ENCODE measurements at places on chromosomes 7 and 10. TPM values are rescaled to one million over a fixed set of nuclear protein-coding genes. Genes with fewer than 3 reads are reported as not detected.

Gene PLAU
- 29.1 TPM for total RNA-seq

Gene OIT3
- 2.9 TPM for total RNA-seq

Gene MGAM2
- 0.20 TPM for total RNA-seq

Gene NEUROD6
- total RNA-seq = 0.30 TPM

Gene MSS51
- 9.1 TPM for total RNA-seq

Gene CYP3A4
- total RNA-seq = 2.6 TPM

Gene AGR2
- total RNA-seq = 21.7 TPM

Gene TAS2R5
- 2.8 TPM for total RNA-seq

Gene SPDYE2
- total RNA-seq = not detected

Gene GALNT17
- total RNA-seq = 6.3 TPM

Gene EVX1
- not detected for total RNA-seq

Gene CYP26C1
- total RNA-seq = not detected

Gene ABCC2
- total RNA-seq = 2.1 TPM

Gene PROSER2
- 4.9 TPM for total RNA-seq

Gene FANK1
- total RNA-seq = 3.1 TPM

DNA sequence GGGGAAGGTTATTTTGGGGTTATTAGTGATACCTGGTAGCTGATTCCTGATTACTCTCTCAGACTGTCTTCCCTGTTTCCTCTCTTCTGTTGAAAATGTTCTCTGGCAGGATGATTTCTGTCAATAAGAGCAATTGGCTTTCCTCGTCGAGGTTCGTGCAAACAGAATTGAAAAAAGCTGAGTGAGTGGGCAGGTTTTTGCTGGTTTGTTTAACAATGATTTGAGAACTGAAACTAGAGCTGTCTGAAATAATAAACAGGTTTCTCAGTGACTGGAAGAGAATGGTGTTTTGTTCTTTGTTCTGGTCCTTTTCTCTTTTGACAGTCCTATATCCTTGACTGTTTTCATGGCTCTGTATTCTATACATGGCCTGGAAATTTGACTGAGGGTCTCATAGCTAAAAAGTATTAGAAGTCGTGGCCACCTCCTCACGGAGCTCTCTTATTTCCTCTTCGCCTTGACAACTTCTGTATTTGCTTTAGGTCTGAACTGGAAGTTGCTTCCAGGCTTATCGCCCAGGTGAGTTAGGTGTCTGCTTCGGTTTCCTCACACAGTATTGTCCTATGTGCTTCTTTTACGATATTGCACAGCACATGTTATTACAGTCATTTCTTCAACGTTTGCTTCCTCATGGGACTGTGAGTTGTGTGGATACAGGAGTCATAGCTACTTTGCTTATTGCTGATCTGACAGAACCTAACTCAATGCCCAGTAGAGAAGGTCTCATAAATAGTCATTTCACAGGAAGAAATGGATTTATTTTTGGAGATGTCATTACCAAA lies 403.6 kb downstream of the NRG3 start:
- no peak for DNase-seq

DNA sequence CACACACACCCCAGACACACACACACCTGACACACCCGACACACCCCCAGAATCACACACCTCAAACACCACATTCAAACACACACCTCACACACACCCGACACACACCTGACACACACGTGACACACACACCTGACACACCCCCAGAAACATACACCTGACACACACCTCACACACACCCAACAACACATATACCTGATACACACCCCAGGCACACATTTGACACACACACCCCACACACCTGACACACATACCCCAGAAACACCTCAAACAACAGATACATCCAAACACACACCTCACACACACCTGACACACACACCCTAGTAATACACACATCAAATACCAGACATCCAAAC lies 652 bp upstream of the CALY start:
- no peak for DNase-seq

- no peak for DNase-seq
Measured at GRCh38 chr10:116113721-116114501, 159.1 kb downstream of the GFRA1 start.

- no peak for DNase-seq
Measured at GRCh38 chr7:71497256-71497946, 365.5 kb downstream of the GALNT17 start.

GRCh38 chr7:158657189-158657746 lies 47.3 kb downstream of the NCAPG2 start:
- DNase-seq = no peak

GRCh38 chr7:140714331-140715040 lies 18.0 kb downstream of the NDUFB2 start:
- no peak for DNase-seq

- no peak for DNase-seq
Measured at GRCh38 chr7:4834601-4835397, 27.0 kb downstream of the PAPOLB start.

DNA sequence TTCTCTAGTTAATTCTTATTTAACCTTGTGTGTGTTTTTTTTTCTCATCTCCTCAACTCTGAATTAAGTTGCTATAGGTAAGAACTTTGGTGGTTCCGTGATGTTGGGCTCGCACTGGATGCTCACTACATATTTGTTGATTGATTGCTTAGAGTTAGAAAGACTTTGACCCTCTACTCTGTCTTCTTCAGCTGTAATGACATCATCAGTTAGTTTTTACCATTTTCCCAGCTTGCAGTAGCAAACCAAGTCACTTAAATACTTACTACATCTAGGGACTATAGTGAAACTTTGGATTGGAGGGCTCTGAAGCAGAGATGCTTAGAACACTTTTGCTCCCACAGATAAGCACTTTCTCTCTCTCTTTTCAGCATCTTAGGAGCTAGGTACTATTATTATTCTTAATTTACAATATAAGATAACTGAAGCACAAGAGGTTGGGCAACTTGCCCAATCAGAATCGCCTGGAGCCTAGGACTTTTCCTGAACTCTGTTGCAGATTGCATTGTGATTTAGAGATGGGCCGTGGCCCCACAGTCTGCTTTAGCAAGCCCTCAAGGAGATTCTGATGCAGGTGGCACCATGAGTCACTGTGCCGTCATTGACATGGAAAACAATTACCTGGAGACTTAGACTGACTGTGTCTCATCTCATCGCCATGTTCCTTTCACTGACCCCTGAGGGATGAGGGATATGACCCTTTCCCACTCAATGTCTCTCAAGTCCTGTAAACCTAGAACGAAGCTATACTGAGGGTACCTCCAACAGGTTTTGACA lies 471.9 kb upstream of the PODXL start:
- DNase-seq = no peak

DNA sequence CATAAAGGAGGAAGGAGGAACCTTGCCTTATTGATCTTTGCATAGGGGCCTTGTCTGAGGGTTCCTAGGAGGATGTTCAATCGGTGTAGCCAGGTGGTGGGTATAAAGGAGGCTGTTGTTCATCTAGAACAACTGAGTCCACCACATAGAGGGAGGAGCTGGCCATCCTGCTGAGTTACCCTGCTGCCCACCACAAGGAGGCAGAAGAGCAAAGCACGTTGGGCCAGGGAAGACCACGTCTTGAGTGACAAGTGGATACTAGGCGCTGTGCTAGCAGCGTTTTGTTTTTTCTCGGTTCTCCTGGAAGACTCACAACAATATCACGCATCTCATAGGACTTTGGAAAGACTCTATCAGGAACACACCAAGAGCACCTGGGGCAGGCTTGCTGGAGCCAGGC lies 20.0 kb downstream of the FOXI2 start:
- DNase-seq = no peak

DNA sequence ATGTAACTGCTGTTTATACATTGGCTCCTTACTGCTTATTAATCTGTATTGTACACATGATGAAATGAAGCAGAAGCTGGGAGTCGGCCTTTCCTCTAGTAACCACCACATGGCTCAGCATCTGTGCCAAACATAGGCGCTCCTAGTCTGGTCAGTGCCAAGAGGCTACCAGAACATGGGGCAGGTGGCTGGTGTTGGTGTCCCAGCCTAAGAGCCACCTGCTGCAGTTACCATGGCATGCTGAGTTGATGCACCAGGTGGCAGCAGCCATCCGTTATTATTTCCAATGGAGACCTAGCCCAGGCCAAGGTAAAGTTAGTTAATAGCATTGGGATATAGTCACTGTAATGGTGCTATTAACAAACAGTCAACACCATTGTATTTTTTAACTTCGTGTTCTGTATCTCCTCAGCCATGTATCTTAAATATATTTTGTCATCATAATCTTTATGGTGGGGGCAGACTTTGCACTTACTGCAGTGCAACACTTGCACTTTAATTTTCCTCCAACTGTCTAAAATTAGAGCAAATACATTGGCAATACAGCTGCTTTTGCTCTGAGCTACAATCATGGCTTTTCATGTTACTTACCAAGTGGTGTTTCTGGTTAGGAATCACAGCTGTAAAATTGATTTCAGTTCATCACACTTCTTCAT lies 33.1 kb downstream of the HBP1 start:
- DNase-seq = no peak

- DNase-seq = no peak
Measured at GRCh38 chr7:63065684-63066083, 933.0 kb upstream of the ZNF722 start.

DNA sequence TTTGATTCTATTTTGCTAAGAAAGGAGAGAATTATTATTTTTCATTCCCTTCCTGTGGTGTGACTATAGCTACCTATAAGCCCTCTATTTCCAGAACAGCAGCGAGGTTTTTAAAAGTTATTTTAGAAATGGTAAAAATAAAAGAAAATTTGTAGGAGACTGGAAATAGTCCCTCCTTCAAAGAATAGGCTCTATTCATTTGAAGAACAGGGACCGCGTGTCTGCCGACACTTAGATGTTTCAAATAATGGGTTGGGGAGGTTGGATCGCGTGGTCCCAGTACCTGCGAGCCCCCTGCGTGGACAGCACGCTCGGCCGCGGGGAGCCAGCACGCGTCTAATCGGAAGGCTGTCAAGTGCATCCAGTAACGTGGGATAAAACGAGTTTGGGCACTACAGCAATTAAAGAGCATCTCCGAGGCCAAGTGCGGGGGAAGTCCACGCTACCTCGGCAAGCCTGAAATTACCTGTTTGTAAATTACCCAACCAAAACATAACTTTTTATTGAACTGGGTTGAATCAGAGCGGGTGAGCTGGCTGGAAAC lies 1.0 kb downstream of the CACNA2D1 start:
- no peak for DNase-seq

GRCh38 chr10:69344591-69345252 lies 66.4 kb downstream of the HK1 start:
- DNase-seq = no peak

DNA sequence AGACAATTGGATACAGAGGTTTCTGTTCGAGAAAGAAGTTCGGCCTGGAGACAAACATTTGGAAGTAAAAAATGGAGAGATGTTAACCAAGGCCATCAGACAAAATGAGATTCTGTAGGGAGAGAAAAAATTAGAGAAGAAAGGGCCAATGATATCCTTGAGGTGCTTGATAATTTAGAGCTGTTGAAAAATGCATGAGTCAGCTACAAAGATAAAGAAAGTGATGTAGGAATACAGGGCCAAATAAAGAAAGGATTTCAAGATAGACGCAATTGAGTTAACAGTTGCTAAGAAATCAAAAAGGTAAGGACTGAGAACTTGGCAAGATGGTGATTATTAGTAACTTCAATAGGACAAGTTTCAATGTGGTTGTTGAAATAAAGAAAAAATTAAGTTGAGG lies 384.2 kb upstream of the SEMA3A start:
- DNase-seq = no peak

DNA sequence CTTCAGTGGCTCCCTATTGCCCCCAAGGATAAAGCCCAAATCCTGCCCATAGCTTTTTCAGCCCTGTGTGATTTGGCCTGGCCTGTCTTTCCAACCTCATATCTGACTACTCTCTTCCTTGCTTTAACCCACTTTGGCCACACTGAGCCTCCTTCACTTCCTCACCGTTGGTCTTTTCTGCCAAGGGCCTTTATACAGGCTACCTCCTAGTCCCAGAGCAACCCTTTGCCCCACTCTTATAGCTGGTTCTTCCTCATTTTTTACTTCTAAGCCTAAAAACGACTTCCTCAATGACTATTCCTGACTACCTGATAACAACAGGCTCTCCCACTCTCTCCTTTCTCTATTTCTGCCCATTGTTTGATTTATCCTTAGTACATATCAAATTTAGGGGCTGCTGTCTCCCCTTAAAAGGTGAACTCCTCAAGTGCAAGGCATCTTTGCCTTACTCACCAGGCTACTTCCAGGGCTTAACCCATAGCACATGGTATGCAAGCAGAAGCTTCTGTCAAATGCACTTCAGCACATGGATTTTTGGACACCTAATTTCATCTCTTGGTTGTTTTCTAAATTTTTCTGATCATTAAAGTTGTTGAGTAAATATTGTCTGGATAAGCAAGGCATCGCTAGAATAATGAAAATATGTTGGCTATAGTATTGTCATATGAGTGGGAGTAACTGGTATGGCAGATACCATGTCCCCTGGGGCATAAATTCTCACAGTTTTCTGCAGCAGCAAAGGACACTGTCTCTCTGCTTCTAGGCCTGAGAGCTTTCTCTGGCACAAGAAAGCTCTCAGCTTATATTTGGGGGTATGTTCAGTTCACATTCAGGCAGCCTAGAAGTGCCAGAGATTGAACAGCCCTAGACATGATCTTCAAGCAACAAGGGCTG lies 201.5 kb upstream of the GPR26 start:
- no peak for DNase-seq

DNA sequence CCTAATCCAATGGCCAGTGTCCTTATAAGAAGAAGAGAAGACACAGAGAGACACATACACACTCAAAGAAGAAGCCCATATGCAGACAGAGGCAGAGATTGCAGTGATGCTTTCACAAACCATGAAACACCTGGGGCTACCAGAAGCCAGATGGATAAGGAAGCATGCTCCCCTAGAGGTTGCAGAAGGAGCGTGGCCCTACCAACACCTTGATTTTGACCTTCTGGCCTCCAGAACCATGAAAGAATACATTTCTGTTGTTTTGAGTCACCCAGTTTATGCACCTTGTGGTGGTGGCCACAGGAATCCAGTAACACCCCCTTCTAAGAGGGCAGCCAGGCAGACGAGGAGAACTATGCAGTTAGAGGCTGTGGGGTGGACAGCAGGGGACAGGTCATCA lies 43.5 kb downstream of the AOC1 start:
- DNase-seq = no peak

- DNase-seq = no peak
Measured at GRCh38 chr7:83870515-83870914, 221.6 kb upstream of the SEMA3E start.

- peak; percentile 52 for DNase-seq
Measured at GRCh38 chr10:124197371-124198124, 104.2 kb upstream of the CHST15 start.

- DNase-seq = no peak
Measured at GRCh38 chr7:140358412-140359051, 39.8 kb downstream of the SLC37A3 start.

- no peak for DNase-seq
Measured at GRCh38 chr7:127782654-127783559, 130.9 kb downstream of the SND1 start.

GRCh38 chr7:148204639-148205304 lies 385.8 kb upstream of the C7orf33 start:
- no peak for DNase-seq

Measured in skin of body (tissue), 3 donors.